GM12891 (cell line): ENCODE measurements at places on chromosomes 1 and 21.
A peak's percentile ranks its signal among the peaks of the same experiment; 100 is the strongest.

DNA sequence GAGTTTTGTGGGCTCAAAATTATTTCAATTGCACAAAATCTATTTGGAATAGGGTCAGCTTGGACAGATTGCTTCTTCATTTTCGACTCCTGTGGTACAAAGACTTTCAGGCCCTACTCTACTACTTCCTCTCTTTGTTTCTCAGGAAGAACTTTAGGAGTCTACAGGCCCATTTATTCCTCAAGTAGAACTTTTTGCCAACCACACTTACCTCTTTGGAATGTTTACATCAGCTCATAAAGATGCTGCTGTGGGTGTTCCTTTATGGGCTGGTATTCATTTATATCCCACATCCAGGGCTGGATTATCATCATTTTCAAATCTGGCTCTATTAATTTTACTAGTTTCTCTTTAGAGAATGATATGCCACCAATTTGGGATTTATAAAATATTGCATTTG lies 46.3 kb upstream of the TNFSF18 start:
- no peak for DNase-seq

GRCh38 chr1:17874231-17874630 lies 119.1 kb downstream of the ACTL8 start:
- no peak for DNase-seq

- no peak for DNase-seq
These were observed 7.2 kb downstream of the ATP1B1 start for GRCh38 chr1:169113613-169114119.

DNA sequence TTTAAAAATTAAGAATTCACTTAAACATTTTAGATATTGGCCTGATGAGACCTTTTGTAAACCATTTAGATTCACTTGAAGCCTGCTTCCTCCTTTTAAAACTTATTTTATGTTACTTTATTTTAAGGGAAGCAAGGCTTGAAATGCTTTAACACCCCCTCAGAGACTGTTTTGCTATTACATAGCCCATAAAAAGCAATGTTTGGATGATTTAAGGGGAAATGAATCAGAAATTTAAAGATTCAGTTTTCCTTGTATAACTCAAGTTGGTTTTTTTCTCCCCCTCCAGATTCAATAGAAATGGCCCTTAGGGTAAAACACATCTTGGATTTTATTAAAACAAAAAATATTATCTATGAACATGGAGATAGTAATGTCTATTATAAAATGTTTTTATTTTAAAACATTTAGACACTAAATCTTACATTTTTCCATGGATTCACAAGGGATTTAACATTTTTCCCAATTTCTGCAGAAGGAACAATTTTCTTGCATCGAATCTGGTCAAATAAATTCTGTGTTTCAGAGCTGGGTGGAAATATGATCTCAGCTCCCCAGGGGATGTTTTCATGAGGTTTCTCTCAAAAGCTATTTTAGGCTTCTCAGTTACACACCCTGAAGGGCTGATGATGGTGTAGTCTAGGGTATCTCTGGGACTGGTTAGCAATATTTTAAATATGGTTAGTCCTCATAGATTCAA lies 69.3 kb upstream of the WARS2 start:
- DNase-seq, result no peak

- DNase-seq, result no peak
These were observed 104.9 kb downstream of the EPHB2 start for GRCh38 chr1:22815421-22816066.

DNA sequence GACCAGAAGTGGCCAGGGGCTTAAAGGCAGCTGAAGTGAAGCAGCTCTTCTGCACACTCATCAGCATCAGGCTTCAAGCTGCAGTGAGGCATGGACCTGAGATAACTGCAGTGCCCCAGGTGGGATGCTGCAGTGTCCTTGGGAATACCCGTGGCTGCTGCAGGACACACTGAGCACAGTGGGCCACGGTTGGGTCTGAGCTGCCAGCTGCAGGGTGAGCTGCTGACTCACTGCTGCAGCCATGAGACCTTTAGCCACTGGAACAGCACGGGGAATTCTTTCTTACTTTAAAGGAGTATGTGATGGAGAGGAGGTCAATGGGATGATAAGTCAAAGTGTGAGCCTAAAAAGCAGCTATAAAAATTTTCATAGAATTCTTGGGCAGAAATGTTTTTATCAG lies 102.1 kb downstream of the XCL2 start:
- DNase-seq, result no peak

- DNase-seq, result no peak
These were observed 1.8 kb upstream of the ANP32E start for GRCh38 chr1:150237746-150238145.

GRCh38 chr1:172960454-172961208 lies 90.1 kb downstream of the TNFSF18 start:
- DNase-seq, result no peak

DNA sequence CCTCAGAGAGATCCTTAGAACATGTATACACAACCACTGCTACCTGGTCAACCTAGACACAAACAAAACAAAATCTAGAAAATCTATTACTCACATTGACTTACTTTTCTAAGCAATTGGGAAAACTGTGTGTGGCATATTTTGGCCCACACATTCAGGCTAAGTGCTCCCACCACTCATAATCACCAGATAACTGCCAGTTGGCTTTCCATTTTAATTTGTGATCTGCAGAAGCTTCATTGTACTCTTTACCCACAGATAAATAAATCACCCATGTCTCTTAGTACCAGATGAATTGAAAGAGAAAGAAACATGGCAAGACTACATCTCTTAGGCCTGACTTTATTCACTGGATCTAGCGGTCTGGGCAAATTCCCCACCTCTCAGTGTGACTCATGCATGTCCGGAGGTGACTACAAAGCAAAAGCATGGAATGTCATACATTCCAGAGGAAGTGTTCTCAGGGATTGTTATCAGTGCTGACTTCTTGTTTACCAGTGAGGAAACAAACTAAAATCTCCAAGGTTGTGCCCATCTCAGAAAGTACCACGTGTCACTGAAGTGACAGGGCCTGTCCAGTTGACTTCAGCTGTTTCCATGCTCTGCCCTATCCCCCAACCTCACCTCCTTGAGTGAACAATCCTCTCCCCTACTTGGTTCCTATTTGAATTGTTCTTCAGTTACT lies 52.4 kb upstream of the BCL10 start:
- no peak for DNase-seq

- no peak for DNase-seq
These were observed 8.7 kb upstream of the MDM4 start for GRCh38 chr1:204507317-204508105.

DNA sequence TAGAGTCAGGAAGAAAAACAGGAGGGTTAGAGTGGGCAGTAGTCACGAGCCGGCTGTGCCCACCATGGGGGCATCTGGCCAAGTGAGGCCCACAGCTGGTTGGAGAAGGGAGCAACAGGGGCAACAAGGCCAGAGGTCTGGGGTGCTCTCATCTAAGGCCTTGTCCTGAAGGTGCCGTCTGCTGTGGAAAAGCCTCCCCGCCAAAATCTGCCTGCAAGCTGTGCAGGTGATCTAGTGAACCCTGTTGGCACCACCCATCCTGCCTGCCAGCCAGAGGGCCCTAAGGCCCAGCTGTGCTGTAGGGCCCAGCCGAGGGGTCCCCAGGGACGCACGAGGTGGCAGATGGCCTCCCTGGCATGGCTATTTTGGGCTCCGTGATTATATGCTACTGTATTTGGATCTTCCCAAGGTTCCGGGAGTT lies 51.3 kb downstream of the LGR6 start:
- no peak for DNase-seq

DNA sequence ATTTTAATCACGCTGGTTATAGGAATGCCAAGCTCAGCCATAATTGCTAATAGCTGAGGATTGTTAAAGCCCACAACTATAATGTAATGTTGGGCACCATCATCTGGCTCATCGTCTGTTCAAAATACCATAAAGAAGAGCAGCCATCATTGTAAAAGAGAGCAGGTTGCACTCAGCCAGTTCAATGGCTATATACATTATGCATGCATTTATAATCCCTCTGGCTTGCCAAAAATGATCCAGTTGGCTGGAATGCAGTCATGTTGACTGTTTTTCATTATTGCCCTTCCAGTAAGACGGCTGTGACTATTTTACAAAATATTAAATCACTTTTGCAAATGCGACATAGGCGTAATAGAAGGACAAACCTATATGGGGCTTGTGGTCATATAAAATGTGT lies 85.3 kb downstream of the SPAG17 start:
- no peak for DNase-seq

DNA sequence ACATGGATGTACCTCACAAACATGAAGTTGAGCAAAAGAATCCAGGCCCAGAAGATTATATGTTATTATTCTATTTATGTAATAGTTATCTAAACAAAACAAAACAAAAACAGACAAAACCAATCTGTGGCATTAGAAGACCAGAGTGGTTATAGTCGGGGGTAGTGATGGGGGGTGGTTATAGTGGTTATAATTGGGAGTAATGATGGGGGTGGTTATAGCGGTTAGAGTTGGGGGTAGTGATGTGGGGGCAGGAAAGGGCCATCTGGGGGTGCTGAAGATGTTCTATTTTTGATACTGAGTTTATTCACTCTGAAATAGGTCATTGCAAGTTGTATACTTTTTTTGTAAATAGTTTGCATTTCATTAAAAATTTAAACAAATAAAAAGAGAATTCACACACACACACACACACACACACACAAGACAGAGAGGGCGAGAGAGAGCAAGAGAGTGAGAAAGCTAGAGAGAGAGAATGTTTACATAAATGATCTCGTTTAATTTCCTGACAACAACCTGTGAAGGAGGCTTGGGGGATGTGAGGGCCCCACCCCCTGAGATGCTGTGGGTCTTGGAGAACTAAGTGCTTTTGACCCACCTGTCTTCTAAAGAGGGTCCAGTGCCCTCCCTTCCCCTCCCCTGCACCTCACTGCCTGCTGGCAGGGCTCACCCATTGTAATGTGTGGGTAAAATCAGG lies 37.4 kb downstream of the RHOU start:
- DNase-seq, result no peak

DNA sequence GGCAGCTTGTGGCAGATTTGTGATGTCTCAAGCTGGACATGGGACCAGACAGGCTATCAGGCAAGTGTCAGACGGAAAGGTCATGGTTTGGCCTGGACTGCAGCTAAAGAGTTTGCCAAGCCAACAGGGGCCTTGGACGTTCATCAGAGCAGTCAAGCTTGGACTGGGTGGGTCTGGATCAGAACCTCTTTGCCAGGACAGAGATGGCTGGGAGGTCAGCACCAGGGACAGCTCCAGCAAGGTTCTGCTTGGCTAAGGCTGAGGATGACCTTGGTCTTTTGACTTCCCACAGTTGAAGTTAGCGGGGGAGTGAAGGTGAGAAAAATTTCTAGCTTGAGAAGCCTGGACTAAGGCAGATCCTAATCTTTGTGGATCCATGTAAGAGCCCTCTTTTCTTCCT lies 68.1 kb downstream of the GRIK3 start:
- no peak for DNase-seq

GRCh38 chr1:180177931-180178330 lies 23.3 kb downstream of the QSOX1 start:
- DNase-seq, result no peak

DNA sequence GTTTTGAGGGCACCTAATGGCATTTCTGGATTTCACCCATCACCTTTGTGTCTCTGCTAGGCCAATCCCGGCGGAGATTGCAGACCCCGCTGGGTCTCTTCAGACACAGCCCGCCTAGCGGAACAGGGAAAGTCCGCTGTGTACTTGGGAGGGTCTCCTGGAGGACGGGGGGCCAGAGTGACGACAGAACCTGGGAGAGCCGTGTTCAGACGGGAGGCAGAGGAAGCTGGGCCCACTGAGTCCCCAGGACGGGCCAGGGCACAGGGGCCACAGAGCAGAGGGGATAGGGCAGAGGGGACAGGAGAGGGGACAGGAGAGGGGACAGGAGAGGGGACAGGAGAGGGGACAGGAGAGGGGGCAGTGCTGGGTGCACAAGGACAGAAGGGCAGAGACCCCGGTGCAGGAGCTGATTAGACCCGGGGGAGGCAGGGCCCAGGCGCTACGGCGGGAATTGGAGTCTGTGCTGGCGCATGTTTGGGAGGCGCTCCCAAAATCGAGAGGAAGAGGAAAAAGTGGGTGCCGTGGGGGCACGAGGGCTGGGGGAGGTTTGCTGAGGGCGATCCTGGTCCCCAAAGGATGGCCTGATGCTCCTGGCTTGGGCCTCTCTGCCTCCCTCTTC lies 12.7 kb downstream of the TRPM2 start:
- DNase-seq, result no peak

DNA sequence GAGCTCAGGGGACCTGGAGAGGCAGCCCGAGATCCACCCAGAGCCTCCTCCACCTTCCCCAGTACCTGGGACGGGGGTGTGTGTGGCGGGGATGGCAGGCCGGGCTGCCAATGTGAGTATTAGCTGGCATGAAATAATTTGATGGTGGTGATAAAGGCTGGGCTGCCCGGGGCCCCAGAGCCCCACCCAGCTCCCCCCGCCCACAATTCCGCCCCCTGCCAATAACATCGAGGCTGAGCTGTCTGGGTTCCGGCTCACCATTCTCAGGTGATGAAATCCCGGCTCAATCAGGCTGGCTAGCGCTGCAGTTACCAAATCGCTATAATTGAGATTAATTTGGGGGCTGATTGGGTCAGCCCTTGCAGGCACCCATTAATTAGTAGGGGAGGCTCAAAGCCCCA lies 103.8 kb upstream of the CASZ1 start:
- DNase-seq, result no peak

DNA sequence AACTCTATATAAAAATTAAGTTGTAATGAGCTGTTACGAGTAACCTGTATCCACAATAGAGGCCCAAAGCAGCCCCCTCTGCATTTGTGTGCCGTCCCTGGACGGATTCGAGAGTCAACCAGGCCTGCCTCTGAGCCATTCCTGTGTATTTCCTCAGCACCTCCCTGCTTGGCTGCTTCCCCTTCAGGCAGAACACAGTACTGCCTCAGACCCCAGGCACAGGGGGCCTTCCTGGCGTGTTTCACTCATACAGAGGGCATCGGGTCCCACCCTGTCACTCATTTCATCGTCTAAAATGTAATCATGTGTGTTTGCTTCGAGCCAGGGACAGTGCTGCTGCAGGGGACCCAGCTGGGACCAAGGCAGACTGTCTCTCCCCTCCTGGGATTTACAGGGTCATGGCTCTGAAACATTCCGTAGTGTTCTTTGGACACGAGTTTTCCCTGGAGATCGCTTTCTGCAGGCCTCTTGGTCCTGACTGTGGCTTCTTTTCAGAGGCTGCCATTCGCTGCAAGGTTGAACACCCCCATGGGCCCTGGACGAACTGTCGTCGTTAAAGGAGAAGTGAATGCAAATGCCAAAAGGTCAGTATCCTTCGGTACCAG lies 19.4 kb downstream of the LGALS8 start:
- no peak for DNase-seq

GRCh38 chr1:89887270-89887669 lies 66.4 kb downstream of the LRRC8D start:
- DNase-seq, result no peak

DNA sequence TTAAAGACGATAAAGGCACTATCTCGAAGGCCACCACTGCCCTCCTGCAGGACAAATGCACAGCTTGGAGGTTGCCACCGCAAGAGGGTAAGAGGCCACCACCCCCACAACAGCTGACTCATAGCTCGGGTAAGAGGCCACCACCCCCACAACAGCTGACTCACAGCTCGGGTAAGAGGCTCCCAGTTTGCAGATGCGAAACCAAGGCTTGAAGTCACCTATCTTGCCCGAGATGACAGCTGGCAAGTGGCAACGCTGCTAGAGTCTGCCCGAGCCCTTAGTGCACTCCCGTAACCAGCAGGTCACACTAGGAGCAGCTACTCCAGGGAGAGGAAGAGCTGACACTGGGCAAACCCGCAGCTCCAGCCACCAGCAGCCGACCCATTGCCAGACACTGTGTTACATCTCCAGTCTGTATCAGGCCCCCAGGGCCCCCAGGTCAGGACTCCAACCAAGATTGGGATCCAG lies 17.1 kb upstream of the SPSB1 start:
- peak; percentile 76 for DNase-seq

GRCh38 chr21:43981151-43981870 lies 30.8 kb upstream of the TRAPPC10 start:
- no peak for DNase-seq
